ENCODE measurements at places on chromosomes 3 and 15. TPM values are rescaled to one million over a fixed set of nuclear protein-coding genes. Genes with fewer than 3 reads are reported as not detected.

Gene ZSCAN29
- total RNA-seq: 10.0 TPM

DNA sequence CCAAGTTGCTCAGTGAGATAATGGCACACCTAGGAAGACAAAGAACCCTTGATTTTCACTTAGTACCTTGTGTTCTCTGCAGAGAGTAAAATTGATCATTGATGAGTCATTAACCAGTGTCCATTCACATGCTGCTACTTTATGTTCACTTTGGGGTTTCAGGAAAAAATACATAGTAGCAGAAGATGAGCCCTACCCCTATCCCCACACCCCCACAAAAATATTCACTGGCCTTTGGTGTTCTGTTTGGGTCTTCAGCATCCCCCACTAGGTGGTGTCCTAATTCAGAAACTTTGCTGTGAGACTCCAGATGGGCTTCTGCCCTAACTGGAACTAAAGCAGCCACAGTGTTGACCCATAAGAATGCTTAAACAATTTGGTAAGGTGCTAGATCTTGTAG lies 178.8 kb downstream of the KLHL25 start:
- DNase-seq: no peak

DNA sequence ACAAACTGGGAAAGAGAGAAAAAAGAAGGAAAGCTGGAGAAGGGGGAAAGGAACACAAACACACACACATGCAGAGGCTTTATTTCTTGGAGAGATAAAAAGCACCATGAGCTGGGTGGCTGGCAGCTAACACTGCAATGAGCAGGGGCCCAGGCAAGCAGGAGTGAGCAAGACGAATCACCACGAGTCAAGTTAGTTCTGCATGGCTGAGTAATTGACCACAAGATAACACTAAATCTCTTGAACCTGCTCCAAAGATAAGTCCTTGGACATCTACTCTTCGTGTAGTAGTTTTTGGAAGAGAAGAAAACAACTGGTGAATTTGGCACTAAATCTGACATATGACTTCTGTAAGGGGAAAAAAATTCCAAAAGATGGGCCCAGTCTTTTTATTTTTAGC lies 100.9 kb downstream of the MYO5A start:
- DNase-seq: no peak

GRCh38 chr3:134927599-134927998 lies 132.5 kb downstream of the EPHB1 start:
- DNase-seq: peak; percentile 21
